ENCODE measurements at places on chromosomes 2 and 18.

GRCh38 chr18:36281936-36282335 is 15.6 kb upstream of the FHOD3 start:
- no peak for DNase-seq

- DNase-seq, result no peak
These were observed 96.6 kb downstream of the INHBB start for GRCh38 chr2:120442541-120442922.

GRCh38 chr2:227606476-227606875 is 7.8 kb downstream of the SCYGR2 start:
- DNase-seq, result no peak

DNA sequence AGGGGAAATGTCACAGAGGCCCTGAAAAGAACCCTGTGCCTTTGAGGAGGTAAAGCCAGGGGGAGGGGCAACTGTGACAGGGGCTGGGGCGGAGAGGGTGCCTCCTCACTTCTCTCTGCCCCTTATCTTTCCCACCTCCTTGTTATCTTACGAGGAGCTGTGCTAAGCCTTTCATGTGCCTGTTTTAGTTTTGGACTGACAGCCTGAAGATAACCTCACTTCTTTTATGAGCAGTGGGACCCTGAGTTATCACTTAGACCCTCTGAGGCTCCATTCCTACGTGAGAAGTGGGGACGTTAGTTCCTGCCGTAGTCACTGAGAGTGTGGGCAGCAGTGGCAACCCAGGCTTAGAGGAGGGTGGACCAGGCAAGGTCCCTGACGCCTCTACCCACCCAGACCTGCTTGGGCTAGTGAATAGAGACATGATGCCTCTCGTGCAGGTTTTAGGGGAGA is 39.5 kb upstream of the LBH start:
- no peak for DNase-seq

GRCh38 chr2:11356764-11357163 is 12.3 kb upstream of the ROCK2 start:
- DNase-seq, result no peak

DNA sequence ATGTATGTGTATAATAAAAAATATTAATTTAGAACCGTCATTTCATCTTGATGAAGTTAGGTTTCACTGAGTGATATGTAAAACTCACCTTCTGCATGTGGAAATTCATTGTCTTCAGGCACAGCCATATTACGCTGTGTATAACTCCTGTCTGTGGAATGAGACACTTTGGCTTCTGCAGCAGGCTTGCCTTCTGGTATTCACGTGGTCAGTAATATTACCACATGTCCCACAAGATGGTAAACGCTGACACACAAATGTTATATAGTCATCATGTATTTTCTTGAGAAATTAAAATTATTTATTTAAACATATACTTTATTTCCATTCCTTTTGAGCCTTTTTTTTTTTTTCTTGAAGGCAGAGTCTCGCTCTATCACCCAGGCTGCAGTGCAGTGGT is 25.1 kb upstream of the AAK1 start:
- DNase-seq, result no peak

DNA sequence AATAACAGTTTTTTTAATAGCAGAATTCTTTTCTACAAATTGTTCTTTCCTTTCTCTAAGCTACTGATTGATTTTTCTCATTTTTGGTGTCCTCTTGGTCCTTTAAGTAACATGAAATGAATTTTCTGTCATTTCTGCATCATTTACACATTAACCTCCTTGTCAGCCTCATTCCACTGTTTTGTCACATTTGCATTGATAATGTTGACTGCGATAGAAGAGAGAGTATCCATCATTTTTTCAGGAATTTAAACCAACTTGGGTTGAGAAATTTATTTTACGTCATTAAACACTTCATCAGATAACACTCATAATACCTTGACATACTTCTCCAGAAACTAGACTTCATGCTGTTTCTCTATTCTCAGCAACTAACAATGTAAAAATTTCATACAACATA is 422.2 kb downstream of the LRRTM4 start:
- DNase-seq, result no peak

DNA sequence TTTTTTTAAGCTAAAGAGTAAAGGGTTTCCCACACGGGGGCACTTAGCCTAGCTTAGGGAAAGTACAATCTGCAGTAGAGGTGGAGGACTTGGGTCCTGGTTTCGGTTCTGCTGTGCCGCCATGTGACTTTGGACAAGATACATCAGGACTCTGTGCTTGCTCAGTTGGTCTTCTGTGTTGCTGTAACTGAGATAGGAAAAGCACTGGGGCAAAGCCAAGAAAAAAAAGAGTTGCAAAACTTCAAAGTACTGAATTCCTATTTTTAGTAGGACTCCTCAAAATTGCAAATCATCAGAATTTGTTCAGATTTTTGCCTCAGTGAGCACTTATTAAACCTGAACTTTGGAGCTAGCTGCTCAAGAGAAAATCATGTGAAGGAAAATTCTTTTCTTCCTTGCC is 96.3 kb upstream of the STON1 start:
- DNase-seq, result no peak

- DNase-seq, result no peak
These were observed 108.4 kb downstream of the MEP1B start for GRCh38 chr18:32298171-32298667.

GRCh38 chr2:74892609-74893008 is 58.7 kb downstream of the HK2 start:
- no peak for DNase-seq

GRCh38 chr2:50712569-50712968 is 319.4 kb downstream of the NRXN1 start:
- DNase-seq, result no peak

GRCh38 chr2:6793371-6793770 is 72.3 kb downstream of the CMPK2 start:
- DNase-seq, result no peak

DNA sequence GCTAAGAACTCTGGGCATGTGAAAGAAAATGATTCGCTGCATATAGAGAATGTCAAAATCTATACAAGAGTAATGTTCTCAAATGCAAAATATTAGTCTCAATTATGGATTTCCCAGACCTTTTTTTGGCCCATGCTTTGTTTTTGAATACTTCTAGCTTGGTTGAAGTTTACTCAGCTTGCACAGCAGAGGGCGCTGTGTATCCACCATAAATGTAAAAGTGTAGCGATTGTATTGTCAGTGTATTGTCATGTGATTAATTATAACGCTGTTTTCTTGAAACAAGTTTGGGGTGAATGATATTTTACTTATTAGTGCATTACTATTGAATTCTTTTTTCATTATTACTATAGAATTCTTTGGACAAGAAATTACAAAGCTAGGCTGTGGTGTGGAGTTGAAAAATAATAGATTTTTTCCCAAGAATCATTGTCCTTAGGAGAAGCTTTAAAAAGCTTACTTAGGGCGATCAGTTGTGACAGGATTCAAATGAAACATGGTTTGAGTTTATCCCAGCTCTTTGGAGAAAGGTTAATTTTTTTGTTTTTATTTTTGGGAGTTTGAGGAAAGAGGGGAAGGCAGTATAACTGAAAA is 98.3 kb downstream of the PIK3C3 start:
- DNase-seq, result no peak

GRCh38 chr2:215514516-215514915 is 78.6 kb upstream of the FN1 start:
- no peak for DNase-seq

- DNase-seq, result no peak
These were observed 9.1 kb upstream of the C1GALT1C1L start for GRCh38 chr2:43685357-43685756.

DNA sequence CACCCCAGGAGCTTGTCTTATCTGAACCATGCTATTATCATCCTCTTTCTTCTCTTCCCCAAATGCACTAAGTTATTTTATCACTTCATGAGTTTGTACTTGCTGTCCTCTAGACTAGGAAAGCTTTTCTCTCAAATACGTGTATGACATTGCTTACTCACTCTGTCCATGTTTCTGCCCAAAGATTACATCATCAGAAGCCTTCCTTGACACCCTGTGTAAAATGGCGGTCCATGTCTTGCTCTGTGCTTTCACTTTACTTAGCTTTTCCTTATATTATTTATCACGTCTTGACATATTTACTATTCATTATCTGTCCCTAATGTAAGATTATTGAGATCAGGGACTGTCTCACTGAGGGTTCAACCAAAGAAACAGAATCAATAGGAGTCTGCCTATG is 196.1 kb upstream of the ZEB2 start:
- no peak for DNase-seq

DNA sequence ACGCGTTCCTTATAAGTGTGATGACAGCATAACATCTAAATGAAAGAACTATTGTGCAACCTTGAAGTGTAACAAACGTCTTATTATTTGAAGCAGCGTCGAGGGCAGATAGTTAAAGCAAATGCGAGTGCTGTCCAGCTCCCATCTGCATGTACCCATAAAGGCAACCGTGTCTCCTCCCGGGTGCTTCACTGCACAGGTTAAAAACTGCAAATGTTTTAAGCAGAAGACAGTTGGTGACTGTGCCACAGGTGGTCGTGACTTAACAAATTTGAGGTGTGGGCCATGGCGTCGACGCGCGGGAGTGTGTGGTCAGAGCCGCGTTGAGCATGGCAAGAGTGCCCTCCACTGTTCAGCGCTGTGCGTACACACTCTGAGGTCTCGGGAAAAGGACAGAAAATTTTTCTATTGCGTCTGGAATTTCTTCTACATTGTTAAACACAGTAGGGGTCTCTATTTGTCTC is 6.4 kb downstream of the SALL3 start:
- DNase-seq, result no peak

- peak; percentile 60 for DNase-seq
These were observed 61.3 kb downstream of the LONRF2 start for GRCh38 chr2:100260712-100261620.

- DNase-seq, result no peak
These were observed 118.3 kb downstream of the MAP3K20 start for GRCh38 chr2:173193925-173194324.

- no peak for DNase-seq
These were observed 357.5 kb upstream of the ID2 start for GRCh38 chr2:8324164-8324856.

DNA sequence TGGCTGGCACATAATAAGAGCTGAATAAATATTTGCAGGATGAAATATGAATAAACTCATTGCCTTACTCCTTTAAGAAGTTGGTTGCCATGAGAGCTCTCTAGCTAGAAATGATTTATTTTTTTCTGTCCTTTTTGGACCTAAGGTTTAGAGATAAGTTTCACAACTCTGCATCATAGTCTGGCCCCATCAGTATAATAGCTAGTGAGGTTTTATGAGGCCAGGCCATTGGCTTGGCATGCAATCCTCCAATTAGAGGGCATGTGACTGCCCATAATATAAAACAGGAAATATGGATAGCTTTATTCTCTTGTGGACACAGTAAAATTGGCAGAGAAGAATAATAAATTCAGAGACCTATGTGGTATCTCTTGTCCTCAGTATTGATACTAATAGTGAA is 26.2 kb upstream of the INSIG2 start:
- no peak for DNase-seq

- DNase-seq, result peak; percentile 13
These were observed 39.7 kb upstream of the CWC22 start for GRCh38 chr2:180046776-180047175.

DNA sequence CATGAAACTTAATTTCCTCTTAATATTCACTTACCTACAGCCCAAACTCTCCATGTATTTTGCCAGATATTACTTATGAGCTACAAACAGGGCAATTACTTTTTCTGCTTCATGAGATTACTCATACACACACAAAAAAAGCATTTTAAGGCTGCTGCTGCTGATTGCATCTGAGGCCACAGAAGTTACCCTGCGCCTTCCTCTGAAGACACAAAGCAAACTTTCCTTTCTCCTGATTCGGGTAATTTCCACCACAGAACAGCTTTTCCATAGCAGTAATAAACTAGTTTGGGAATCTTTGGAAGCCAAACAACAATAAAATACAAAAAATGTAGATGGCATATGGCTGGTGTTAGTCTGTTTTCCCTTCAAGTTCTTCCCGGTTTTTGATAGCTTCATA is 6.2 kb downstream of the TTC32 start:
- no peak for DNase-seq

- no peak for DNase-seq
These were observed 51.4 kb downstream of the SPATS2L start for GRCh38 chr2:200357845-200358244.

DNA sequence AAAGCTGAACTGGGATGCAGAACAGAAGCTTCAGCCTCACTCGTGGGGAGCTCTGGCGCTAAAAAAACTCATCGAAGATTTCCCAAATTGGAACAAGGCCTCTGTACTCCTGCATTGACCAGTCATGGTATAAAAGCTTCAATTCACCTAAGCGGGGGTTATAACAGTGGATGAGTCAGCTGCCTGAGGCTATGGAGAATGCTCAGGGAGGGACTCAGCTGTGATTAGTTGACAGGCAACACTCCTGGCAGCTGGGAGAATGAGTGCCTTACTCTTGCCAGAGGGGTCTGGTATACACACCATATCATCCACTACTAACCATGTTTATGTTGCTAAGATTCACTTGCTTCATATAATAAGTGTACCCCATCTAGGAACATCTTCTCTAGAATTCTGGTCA is 350.6 kb upstream of the VRK2 start:
- no peak for DNase-seq

DNA sequence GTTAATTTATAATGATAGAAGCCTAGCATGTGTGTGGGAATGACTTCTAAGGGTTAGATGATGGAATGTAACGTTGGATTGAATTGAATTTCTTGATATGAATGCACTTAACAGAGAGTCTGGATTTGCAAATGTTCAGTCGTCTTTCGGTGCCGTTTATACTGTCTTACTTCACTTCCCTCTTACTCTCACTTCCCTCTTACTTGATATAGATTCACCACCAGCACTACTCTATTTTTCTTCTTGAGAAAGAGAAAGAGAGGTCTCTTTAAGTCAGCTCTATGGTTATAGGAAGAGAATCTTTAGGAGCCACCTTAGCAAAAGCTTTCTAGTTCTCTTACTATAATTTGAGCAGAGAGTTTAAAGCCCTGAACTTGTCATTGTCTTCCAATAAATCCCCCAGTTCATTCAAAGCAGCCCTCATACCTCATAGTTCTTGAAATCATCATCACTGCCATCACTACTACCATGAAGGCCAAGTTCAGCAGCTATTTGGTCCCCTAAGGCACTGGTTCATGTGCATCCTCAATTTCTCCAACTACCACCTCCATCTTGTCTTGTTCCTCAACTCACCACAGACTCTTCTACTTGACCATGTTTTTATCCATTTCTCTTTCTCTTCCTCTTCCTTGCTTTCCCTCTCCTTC is 501.7 kb upstream of the TCF4 start:
- DNase-seq, result no peak

DNA sequence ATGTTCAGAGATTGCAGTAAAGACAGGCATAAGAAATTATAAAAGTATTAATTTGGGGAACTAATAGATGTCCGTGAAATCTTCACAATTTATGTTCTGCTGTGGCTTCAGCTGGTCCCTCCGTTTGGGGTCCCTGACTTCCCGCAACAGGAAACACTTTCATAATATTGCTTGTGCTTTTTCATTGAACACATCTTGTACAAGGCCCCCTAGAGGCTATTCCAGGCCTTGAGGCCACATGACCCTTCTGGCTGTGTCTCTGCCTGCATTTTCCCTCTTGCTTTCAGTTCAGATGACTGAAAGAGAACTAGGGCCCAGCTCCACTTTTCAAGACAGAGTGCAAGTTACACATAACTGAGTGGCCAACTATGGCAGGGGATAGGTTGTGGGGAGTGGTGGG is 164.1 kb downstream of the TMEM247 start:
- no peak for DNase-seq

Data from fibroblast of skin of left biceps (primary cell).